CD4-positive, alpha-beta T cell treated with Interleukin-15 for 4 hours (primary cell): ENCODE measurements at places on chromosomes 5 and 9.

GRCh38 chr5:124908581-124909451 is 162.4 kb upstream of the ZNF608 start:
- no peak for DNase-seq

GRCh38 chr5:124662181-124662781 is 84.2 kb downstream of the ZNF608 start:
- no peak for DNase-seq

DNA sequence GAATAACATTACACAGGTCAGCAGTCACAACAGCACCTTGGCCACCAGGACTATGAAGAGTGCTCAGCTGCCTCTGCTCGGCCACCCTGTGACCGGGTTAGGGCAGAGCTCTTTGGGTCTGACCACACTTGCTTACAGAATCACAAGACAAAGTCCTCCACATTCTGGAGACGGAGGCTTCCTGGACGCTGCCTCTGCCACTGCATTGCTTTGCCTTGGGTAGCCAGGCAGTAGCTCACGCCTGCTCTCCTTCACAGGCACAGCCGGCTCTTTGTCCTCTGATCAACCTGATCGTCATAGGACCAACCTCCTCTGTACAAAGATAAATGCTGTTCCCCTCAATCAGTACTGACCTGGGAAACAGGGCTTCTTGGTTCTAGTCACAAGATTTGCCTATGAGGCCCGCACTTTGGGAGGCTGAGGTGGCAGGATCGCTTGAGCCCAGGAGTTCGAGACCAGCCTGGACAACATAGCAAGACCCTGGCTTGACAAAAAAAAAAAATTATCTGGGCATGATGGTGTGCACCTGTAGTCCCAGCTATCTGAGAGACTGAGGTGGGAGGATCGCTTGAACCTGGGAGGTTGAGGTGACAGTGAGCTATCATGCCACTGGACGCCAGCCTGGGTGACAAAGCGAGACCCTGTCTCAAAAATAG is 128.4 kb upstream of the IER5L start:
- DNase-seq, result no peak

DNA sequence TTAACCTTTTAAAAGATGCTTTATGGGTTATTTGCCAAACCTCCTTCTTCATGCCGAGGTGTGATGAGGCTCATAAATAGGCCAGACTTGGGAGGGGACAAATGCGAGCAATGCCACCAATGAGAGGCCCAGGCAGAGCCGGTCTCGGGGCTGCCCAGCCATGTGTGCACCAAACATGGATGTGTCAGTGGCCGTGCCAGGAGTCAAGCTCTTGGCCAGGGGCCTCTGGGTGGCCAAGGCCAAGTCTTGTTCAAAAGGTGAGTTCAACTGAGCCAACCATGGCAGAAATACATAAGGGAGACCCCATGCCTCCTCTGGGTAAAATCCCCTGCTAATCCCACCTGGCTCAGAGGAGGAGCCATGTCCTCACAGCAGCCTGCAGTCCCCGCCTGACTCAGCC is 10.9 kb upstream of the LCN15 start:
- no peak for DNase-seq

DNA sequence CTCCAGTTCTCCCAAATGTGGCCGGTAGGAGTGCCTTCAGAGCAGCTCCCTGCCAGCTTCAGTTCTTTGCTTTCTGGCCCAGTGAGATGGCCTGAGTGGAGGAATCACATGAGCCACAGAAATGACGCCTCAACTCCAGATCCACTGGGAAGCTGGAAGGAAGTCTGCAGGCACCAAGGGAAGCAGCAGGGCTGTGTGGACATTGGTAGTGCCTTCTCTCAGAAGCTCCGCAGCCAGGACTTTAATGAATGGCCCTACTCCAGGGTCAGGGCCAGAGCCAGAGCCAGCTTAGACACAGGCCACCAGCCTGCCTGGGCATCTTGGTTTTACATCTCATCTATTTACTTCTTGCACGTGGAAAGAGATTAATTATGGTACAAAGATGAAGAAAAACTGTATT is 12.0 kb upstream of the PSMB7 start:
- DNase-seq, result no peak

GRCh38 chr5:77066823-77067442 is 20.2 kb downstream of the ZBED3 start:
- DNase-seq, result no peak

GRCh38 chr5:34656001-34656699 is at the start of gene RAI14:
TSS of gene RAI14 (plus strand) at chr5:34656328. CDS start at chr5:34686920, 30,592 bp downstream.
- no peak for DNase-seq

DNA sequence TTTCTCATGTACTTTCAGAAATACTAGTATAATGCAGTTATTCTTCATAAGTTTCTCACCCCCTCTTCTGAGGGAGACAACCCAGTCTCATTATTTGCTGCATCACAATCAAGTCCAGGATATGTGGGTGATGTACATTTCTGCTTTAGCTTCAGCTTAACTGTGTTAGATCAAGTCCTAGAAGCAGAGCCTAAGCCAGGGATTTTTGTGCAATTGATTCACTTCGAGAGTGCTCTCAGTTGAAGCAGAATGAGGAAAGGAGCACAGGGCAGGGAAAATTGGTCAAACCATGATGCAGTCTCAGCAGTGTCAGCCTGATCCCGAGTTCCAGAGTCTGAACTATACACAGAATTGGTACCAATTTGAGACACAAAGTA is 15.1 kb downstream of the HNRNPK start:
- DNase-seq, result no peak

DNA sequence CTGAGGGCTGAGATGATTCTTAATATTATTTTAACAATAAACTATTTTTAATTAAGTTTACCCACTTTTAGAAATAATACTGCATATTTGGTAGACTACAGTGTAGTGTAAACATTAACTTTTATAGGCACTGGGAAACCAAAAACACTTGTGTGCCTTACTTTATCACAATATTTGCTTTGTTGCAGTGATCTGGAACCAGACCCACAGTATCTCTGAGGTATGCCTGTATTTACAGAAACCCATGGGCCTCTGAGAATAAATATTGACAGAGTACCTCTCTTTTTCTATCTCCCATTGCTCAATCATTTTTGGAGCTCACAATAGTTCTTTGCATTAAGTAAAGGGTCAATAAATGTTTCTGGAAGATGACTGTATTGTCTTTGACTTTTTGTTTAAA is 73.3 kb downstream of the SLCO4C1 start:
- no peak for DNase-seq
